ENCODE measurements at places on chromosomes 3 and 15.

- no peak for DNase-seq
Measured at GRCh38 chr15:68279779-68280753, 2.5 kb downstream of the FEM1B start.

- DNase-seq: no peak
Measured at GRCh38 chr15:88400591-88401250, 66.5 kb downstream of the MRPL46 start.

GRCh38 chr15:26050984-26051383 lies 187.9 kb upstream of the ATP10A start:
- DNase-seq: no peak

GRCh38 chr3:118805007-118805406 lies 229.6 kb downstream of the IGSF11 start:
- no peak for DNase-seq

Data from CD8-positive, alpha-beta T cell (primary cell).